T-cell (primary cell): ENCODE measurements at places on chromosomes 12 and 14.

GRCh38 chr14:51684760-51685159 is 33.0 kb downstream of the FRMD6 start:
- no peak overlapping the region for H3K4me3 ChIP-seq
- DNase-seq = no peak
- no peaks in the 10 kb centered on the region for H3K4me1 ChIP-seq

- H3K27me3 ChIP-seq = no peaks in the 10 kb centered on the region
- no peak for DNase-seq
- H3K36me3 ChIP-seq = no peaks in the 10 kb centered on the region
- H3K4me3 ChIP-seq = no peak overlapping the region
- H3K4me1 ChIP-seq = no peaks in the 10 kb centered on the region
These were observed 24.8 kb upstream of the VASH1 start for GRCh38 chr14:76736514-76736913.

GRCh38 chr14:30362369-30363218 is 196.4 kb upstream of the G2E3 start:
- no peak overlapping the region for H3K4me3 ChIP-seq
- no peak for DNase-seq
- no peak overlapping the region for H3K27ac ChIP-seq
- no peaks in the 10 kb centered on the region for H3K27me3 ChIP-seq
- H3K36me3 ChIP-seq = no peaks in the 10 kb centered on the region

DNA sequence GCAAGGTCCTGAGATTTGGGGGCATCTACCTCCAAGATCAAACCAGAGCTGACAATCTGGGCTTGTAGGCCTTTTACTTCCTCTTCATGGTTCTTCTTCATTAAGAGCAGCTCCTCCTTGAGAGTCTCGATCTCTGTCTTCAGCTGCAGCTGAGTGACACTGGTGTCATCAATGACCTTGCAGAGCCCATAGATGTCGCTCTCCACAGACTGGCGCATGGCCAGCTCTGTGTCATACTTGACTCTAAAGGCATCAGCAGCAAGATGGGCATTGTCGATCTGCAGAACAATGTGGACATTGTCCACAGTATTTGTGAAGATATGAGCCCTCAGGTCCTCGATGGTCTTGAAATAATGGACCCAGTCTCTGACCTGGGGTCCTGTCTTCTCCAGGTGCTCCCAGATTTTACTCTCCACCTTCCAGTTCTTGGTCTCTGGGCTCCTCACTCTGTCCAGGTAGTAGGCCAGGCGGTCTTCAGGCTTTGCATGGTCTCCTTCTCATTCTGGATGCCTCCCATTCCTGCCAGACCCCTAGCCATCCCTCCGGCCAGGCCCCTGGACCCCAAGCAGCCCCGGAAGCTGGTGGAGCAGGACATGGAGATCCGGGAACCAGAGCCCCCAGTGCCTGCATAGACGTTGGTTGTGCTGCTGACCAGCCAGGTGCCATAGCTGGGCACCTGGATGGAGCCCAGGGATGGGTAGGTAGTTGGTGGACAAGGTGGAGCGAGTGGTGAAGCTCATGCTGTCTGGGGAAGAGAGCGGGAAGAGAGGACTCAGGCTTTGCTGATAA is 141.0 kb downstream of the MSRB3 start:
- no peaks in the 10 kb centered on the region for H3K36me3 ChIP-seq
- H3K4me3 ChIP-seq = no peak overlapping the region
- H3K4me1 ChIP-seq = no peaks in the 10 kb centered on the region
- no peak overlapping the region for H3K27ac ChIP-seq
- DNase-seq = no peak

DNA sequence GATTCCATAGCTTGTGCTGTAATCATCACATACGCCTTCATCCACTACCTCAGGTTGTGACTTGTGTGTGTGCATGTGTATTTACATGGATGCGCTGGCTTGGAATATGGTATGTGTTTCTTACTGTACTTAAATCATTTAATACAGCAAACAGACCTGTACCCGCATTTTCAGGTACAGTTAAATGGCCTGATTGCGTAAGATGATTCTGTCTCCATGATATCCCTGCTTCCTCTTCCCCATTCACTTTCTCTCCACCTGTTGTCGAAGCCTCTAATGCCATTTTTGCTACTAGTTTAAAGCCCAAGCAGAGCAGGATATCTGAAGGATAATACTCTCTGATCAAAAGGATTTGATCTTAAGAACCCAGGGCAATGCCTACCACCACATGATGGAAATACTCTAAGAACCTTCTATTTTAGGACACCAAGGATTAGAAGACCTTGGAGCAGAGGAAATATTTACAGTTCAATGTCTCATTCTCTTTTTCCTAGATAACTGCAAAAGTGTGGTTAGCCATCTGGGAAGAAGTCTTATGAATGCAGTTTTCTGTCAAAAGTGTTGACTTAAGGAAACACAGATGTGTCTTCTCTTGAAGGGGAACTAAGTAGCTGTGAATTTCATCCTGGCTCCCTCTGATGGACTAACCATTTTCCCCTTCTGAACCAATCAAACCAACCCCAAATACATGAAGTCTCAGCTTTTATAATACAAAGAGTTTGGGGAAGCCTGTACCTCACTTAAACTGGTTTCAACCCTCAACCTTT is 78.7 kb downstream of the HELB start:
- H3K4me1 ChIP-seq = no peaks in the 10 kb centered on the region
- peaks cover 6% of the 10 kb centered on the region for H3K36me3 ChIP-seq
- H3K27me3 ChIP-seq = no peaks in the 10 kb centered on the region
- no peak overlapping the region for H3K27ac ChIP-seq
- H3K4me3 ChIP-seq = no peak overlapping the region

GRCh38 chr12:88015825-88016224 is 13.4 kb downstream of the C12orf50 start:
- H3K4me1 ChIP-seq = no peaks in the 10 kb centered on the region
- peaks cover 7% of the 10 kb centered on the region for H3K27me3 ChIP-seq
- H3K4me3 ChIP-seq = no peak overlapping the region
- no peak for DNase-seq

DNA sequence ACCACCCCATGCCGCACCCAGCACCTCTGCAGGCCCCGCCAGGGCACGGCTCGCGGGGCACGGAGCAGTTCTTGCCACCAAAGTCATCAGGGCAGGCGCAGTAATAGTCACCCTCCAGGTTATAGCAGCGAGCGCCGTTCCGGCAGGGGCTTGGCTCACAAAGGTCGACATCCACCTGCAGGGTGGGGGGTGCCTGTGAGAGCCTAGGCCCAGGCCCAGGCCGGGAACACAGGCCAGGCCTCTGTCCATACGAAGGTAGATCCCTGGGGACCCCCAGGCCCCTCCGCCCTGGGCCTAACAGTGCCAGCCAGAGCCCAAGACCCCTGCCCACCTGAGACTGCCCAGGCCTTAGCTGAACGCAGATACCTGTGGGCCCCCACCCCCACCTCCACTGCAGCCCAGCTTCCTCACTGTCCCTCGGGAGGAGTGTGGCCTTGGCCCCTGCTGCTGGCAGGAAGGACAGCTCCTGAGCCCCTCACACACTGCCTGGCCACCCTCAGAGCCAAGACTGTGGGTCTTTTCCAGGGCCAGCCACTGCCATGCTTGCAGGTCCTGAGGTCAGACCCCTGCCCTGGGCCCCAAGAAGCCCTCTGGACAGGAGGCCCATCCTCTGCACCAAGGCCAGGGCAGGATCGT is 19.3 kb downstream of the JAG2 start:
- H3K27ac ChIP-seq = no peak overlapping the region
- no peaks in the 10 kb centered on the region for H3K27me3 ChIP-seq
- no peaks in the 10 kb centered on the region for H3K4me1 ChIP-seq
- H3K36me3 ChIP-seq = no peaks in the 10 kb centered on the region

DNA sequence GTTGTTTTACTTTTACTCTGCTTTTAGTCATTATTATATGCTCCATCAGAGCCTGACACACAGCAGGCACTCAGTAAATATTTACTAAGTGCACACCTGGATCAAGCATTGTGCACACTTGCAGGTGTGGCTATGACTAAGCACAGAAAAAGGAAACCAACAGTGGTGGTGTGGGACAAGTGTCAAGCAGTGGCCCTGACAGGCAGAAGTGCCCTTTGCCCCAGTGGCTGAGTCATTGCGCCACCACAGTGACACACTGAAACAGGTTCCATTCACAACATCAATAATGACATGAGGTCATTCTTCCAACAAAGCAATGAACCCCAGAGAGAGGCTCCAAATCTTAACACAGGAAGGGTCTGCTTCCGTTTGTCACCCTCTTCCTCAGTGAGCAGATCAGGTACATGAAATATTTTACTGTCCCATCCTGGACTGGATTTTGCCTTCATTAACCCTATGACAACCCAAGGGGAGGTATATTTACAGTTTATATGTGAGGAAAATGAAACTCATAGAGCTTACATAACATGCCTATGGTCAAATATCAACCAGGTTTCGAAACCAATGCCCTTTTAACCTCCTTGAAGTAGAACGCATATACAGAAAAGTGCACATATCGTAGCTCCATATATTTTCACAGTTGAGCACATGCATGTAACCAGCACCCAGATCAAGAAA is 82.6 kb upstream of the GTF2A1 start:
- no peaks in the 10 kb centered on the region for H3K36me3 ChIP-seq
- H3K27me3 ChIP-seq = peaks cover 2% of the 10 kb centered on the region
- no peak for DNase-seq

DNA sequence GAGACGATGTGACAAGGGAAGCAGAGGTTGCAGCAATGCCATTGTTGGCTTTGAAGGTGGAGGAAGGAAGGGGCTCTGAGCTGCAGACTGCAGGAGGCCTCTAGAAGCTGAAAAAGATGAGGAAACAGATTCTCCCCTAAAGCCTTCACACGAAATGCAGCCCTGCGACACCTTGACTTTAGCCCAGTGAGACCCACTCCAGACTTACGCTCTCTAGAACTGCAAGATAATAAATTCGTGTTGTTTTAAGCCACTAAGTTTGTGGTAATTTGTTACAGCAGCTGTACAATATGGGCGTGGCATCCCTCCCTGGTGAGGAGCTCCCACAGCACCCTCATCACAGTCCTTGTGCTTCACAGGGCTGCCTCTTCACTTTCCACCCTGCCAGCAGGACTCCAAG is 53.2 kb downstream of the GOLGA5 start:
- H3K4me3 ChIP-seq = no peak overlapping the region
- no peak for DNase-seq
- peaks cover 32% of the 10 kb centered on the region for H3K4me1 ChIP-seq
- no peaks in the 10 kb centered on the region for H3K27me3 ChIP-seq
- peak overlapping the region; percentile 8 for H3K27ac ChIP-seq
- no peaks in the 10 kb centered on the region for H3K36me3 ChIP-seq
